GM12865 (cell line): ENCODE measurements at places on chromosomes 1 and 21.

DNA sequence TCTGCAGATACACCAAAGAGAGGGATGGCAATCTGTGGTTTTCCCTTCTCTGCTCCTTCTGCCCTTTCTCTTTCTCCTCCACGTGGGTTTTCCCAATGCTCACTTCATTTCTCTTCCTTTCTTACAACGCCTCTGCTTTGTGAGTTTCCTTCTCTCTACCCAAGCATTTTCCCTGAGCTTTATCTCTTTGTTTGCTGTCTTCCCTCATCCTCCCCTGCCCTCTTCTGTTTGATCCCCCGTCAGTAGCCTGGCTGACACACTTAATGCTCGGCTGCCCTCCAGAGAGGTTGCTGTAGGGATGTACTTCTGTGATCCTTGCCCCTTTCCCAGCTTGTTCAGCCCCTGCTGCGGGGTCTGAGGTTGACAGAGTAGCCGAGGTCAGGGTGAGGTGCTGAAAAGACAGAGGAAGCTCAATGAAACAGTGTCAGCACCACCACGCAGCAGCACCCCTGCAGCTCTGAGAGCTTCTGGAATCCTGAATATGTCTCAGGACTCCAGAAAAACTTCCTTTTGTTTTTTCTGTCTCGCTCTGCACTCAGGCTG, 6.0 kb downstream of the EDARADD start:
- DNase-seq: no peak

DNA sequence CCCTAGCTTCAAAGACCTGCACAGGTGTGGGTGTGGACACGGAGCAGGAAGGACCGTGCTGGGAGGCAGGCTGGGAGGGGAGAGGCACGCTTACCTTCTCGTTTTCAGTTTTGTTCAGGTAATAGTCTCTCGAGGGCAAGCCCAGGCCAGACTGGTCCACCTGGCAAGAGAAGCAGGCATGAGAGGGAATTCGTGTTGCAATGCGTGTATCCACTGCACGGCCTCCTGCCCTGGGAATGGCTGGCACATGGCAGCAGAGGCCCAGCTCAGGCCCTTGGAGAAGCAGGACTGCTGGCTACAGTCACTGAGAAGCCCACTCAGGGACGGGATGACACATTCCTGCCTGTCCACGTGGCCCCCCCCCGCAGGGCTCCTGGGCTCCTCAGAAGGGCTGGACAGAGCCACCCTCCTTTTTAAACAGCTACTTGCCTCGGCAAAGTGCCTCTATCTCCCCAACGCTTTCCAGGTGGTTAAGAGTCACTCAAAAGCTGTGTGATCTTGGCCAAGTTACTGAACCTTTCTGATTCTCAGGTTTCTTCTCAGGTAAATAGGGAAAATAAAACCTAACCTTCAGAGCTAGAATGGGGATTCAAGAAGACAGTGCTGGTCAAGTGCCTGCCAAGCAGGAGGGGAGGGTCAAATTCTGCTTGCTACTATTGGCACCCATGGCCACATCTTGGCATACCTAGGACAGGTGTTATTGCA, 32.7 kb downstream of the ECE1 start:
- no peak for DNase-seq

GRCh38 chr1:82086739-82087138, 286.0 kb downstream of the ADGRL2 start:
- no peak for DNase-seq

DNA sequence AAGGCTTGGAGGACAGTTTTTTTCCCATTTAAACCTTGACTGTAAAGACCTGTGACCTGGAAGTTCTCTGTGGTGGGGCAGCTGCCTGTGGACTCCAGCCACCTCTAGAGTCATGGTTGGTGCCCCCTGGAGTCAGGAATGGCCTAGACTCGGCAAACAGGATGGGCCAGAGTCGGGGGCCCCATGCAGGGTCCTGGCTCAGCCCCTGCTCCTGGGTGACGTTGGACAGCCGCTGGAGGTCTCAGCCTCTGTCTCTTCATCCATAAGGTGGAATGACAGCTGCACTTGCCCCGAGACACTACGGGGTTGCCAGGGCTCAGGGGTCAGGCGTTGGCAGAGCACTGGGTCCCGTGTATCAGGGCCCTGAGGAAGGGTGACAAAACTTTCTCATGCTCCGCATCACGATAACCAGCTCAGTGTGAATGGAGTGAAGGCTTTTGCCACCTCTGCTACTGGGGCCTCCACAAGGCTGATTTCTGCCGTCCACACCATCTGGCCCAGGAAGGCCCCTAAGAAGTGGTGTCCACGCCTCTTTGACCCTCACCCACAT, 58.5 kb upstream of the TTC34 start:
- DNase-seq: no peak

- peak; percentile 67 for DNase-seq
Measured at GRCh38 chr1:42380586-42381279, at the start of gene RIMKLA. Gene RIMKLA (plus strand): TSS chr1:42380792. CDS start chr1:42380935, 143 bp downstream.

DNA sequence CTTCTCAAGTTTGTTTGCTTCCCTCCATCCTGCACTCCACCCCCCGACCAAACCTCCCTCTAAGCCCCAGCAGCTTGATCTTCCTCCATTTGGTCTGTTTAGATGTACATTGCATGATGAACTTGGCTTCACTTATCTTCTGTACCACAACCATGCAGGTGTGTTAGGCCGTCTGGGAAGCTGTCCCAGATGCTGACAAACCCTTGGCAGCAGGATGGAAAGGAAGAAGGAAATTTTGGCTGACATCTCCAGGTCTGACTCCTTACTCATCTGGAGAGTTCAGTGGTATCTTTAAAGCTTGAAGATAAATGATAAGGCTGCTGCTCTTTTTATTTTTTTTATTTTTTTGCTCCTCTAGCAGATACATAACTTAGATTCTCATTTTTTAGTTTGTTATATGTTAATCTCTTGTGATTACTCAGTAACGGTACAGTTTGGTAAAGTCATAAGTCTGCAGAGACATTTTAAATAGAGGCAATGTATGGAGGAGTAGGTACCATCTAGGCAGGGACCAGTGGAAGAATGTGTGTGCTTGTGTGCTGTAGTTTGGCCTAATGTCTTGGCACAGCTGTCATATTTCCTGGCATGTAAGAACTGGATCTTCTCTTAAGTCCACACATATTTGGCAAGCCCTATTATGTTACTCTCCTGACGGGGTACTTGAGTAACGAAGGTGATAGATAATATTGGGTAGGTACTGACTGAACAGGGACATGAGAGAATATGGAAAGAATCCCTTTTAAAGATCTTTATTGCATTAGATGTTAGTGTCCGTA, 79.7 kb downstream of the CACHD1 start:
- DNase-seq: no peak

- no peak for DNase-seq
Measured at GRCh38 chr21:33451634-33452071, 28.1 kb downstream of the TMEM50B start.
